ENCODE measurements at places on chromosomes 7 and 10.

GRCh38 chr7:46290374-46291049 is 369.4 kb upstream of the IGFBP3 start:
- no peak for DNase-seq

DNA sequence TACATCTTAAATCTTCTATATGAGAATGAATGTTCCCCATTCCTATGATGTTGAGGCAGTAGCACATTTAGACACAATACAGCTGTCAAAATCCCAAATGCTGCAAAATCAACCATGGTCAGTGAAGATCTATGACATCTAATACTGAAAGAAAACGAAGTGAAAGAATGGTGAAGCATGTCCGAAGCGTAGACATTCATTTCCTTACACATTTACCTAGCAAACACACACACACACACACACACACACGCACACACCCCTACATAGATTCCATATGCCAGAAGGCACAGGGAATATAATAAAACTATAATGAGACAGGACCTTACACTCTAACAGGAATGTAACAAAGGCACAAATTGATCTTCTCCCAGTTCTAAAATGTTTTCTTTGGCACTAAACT is 32.5 kb downstream of the CCDC6 start:
- DNase-seq, result no peak

GRCh38 chr10:17066000-17066399 is 63.6 kb downstream of the CUBN start:
- no peak for DNase-seq

DNA sequence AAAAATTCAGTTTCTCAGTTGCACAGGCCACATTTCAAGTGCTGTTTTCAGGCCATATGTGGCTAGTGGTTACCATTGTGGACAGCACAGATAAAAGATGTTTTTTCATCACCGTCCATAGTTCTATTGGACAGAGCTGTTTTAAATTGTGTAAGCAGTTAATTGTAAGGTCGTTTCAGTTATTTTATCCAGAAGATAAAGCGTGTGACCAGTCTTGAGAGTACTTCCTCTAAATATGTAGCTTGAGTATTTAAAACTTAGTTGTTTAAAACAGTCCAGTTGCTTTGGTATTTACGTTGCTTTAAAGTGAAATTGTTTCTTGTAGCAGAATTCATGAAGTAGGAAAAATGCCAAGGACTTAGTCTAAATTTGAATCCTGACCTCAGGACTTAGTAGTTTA is 66.9 kb downstream of the ZNRF2 start:
- no peak for DNase-seq

DNA sequence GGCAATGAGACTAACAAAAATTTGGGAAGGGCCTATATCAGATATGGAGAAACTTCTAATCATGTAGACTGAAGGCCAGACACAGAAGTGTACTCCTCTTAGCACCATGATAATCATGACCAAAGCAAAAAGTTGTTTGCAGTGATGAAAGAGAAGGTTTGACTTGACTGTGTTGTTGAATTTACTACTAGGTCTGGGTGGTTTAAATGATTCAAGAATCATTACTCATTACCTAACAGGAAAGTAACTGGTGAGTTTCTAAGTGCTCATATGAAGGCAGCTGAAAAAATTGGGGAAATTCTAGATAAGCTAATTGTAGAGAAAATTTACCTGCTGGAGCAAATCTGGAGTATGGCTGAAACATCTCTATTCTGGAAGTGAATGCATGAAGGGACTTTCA is 451.5 kb upstream of the SORCS1 start:
- DNase-seq, result no peak

- no peak for DNase-seq
These were observed 719.1 kb downstream of the AUTS2 start for GRCh38 chr7:70317356-70317755.

- DNase-seq, result no peak
These were observed 10.7 kb downstream of the HECTD2 start for GRCh38 chr10:91420868-91421267.

DNA sequence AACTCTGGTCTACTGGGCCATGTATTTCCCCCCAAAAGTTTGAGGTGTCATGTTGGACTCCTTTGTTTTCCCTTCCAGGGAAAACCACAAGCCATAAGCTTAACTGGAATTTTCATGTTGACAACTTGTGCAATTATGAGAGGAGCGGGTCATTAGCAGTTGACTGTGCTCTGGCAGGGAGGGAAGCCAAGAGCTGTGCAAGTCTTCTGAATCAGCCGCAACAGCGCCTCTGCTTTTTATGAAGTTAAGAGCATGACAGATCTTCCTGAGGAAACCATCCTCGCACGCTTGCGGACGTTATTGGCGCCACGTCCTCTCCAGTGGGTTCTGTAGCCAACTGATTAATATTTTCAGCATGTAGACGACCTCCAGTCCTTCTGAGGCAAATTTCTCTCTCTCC is 148.7 kb upstream of the MKI67 start:
- no peak for DNase-seq

DNA sequence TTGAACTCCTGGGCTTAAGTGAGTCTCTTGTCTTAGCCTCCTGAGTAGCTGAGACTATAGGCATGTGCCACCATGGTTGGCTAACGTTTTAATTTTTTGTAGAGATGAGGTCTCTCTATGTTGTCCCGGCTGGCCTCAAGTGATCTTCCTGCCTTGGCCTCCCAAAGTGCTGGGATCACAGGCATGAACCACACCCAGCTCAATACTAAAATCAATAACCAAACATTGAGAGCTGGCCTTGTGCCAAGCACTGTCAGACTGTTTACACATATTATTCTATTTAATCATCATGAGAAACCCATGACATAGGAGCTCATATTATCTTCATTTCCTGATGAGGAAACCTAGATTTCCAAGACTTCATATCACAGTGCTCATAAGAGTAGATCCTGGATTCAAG is 251.2 kb downstream of the BAMBI start:
- DNase-seq, result no peak

DNA sequence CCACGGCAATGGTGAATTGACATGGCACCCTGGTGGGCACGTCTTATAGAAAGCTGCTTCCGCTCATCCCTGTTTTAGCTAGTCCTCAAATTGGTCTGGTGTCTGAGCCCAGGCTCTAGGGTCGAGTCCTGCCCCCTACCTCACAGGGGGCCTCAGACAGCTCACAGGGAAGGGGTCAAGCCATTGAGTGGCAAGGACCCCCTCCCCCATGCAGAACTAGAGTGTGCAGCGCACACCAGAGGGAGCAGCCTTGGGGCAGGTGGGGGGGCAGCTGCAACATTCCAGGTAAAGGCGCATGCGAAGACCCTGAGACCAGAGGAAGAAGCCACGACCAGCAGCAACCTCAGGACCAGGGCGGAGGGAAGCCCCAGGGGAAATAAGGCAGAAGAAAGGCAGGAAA is 240.4 kb upstream of the PPP2R2D start:
- DNase-seq, result no peak

DNA sequence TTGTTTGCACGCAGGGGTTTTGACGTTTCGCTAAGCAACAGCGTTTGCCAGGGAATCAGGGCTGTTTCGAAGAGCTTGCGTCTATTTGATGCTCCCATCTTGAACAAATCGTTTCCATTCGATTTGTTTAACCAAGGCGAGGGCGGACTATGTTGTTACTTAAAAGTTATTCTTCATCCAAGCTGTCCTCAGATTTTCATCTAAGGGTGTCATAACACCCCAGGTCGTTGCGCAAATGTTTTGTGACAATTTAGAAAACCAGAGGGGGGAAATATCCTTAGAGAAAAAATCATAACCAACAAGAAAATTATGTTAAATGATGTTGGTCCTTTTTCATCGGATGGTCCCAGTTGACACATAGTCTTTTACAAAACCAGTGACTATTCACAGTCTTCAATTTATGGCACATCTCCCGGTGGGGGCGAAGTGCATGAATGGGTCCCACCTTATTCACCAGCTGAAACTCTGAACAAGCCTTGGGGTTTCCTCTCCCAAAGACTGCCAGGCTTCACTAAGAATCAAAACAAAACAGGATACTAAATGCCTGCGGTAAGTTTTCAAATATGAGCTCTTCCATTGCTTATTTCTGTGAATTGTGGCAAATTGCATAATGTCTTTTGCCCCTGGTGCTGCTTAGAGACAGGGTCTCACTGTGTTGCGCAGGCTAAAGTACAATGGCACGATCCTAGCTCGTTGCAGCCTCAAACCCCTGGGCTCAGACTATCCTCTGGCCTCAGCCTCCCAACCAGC is 109.9 kb downstream of the REEP3 start:
- no peak for DNase-seq

GRCh38 chr7:83946801-83947200 is 247.8 kb downstream of the SEMA3A start:
- DNase-seq, result no peak

GRCh38 chr10:113278221-113278620 is 274.6 kb upstream of the HABP2 start:
- no peak for DNase-seq

DNA sequence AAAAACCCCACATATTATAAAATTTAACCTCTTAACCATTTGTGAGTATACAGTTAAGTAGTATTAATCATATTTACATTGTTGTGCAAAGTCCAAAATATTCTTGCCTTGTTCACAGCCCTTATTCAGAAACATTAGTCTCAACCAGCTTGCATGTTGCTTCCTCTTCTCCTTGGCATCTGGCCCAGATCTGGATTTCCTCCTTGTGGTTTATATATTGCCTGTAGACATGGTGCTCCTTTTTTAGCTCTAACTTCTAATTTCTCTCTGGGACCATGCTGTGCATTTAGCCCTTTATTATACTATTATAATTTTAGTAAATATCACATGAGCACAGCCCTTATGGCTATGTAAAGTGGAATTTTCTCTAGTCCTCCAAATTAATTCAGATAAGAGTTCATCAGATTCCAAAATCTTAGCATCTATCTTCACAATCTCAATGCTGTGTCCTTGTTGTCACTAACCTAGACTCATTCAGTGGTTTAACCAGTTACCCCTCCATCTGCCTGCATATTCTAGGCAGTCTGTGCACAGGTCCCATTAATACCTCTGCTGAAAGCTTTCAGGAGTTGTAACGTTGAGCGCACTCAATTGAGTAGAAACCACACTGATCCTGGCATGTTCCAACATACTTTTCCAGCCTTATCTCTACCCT is 7.9 kb downstream of the CPED1 start:
- DNase-seq, result no peak

DNA sequence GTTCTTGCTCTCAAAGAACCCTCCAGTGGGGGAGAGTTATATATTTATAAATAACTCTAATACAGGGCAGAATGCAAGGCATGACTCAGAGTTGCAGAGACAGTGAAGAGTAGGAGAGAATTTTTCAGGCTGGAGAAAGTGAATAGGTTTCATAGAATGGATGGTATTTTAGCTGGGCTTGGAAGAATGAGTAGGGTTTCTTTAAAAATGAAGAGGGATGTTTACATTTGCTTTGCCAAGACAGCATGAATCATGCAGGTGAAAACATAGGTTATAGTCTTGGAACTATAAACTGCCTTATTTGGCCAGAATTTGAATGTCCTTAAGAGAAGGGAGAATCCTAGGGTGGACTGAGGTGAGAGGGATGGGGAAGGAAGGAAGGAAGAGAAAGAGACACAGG is 124.8 kb downstream of the CPED1 start:
- DNase-seq, result no peak

DNA sequence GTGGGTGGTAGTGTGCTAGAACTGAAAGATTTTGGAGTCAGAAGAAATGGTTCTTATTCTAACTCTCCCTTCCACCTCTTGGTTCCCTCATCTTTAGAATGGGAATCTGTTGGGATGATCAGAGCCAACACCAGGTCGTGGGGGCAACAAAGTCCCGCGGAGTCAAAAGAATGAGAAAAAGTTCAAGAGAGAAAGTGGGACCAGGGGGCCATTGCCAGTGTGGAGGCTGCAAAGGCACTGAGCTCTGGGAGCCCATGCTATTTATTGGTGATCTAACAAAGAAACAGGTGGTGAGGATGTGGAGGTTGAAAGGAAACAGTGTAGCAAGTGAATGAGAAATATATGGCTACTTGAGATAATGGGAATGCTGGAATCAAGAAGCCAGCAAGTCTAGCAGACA is 29.4 kb downstream of the AGAP4 start:
- no peak for DNase-seq

All from DMS 273 treated with DMSO at 0.1 percent for 48 hours (cell line).